ENCODE measurements at places on chromosomes 7 and 10.
A peak's percentile ranks its signal among the peaks of the same experiment; 100 is the strongest.

DNA sequence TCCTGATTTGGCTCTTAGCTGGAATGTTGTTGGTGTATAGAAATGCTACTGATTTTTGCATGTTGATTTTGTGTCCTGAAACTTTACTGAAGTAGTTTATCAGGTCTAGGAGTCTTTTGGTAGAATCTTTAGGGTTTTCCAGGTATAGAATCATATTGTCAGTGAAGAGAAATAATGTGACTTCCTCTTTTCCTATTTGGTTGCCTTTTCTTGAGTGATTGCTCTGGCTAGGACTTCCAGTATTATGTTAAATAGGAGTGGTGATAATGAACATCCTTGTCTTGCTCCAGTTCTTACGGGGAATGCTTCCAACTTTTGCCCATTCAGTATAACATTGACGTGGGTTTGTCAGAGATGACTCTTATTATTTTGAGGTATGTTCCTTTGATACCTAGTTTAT lies 52.0 kb downstream of the ZNF783 start:
- no peaks in the 10 kb centered on the region for H3K4me1 ChIP-seq
- H3K27ac ChIP-seq: no peak overlapping the region
- H3K36me3 ChIP-seq: no peaks in the 10 kb centered on the region

DNA sequence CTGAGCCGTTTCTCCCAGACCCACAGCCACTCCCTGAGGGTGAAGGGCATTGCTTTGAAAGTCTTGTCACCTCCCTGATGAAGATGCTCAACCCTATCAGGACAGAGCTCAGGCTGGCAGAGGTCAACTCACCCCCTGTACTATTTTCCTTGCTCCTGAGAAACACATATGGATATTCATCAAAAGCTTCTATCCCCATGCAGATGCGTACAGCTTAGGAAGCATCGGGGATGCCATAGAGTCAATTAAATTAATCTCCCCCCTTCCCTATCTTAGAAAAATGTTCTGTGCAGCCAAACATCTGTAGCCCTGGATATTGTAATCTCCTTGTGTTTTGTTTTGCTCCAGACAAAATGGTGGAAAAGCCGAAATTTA lies 67.2 kb downstream of the EMX2 start:
- no peaks in the 10 kb centered on the region for H3K36me3 ChIP-seq
- no peaks in the 10 kb centered on the region for H3K27me3 ChIP-seq
- H3K4me3 ChIP-seq: no peak overlapping the region
- no peaks in the 10 kb centered on the region for H3K4me1 ChIP-seq
- no peak for DNase-seq
- H3K27ac ChIP-seq: peak overlapping the region; percentile 48

DNA sequence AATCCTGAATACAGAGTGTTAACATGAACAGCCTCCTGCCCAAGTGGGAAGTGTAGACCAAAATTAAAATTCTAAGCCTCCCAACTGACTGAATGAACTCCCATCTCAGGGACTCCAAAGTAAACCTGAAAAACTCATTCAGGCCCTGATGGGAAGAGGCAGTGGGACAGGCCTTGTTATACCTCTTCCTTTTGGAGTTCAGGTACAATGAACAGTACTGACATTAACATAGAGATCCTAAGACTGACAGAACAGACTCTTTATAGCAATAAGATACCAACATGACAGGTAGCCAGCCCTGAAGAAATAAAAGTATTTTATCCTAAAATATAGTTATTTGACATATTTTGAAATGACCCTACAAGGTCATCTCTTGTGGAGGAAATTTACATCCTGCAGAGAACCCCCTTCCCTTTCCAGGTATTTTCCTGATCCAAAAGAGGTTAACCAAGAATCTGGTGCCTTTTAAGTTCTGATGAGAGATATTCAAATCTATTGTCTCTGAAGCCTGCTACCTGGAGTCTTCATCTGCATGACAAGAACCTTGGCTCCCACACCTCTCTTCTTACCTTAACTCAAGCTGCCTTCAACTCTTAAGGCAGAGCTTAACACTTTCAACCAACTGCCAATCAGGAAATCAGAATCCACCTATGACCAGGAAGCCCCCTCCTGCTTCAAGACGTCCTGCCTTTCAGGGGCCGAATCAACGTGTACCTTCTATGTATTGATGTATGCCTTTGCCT lies 103.3 kb upstream of the PFKP start:
- H3K27me3 ChIP-seq: no peaks in the 10 kb centered on the region
- no peaks in the 10 kb centered on the region for H3K36me3 ChIP-seq
- H3K4me1 ChIP-seq: no peaks in the 10 kb centered on the region
- no peak overlapping the region for H3K27ac ChIP-seq
- no peak overlapping the region for H3K4me3 ChIP-seq

- no peaks in the 10 kb centered on the region for H3K36me3 ChIP-seq
- H3K27me3 ChIP-seq: no peaks in the 10 kb centered on the region
- peaks cover 7% of the 10 kb centered on the region for H3K4me1 ChIP-seq
Observed at GRCh38 chr7:148982654-148983199, 45.6 kb downstream of the PDIA4 start.

All from breast epithelium (tissue), 4 donors.